Midbrain (tissue), 1 donor: ENCODE measurements at places on chromosomes 3 and 15.
A peak's percentile ranks its signal among the peaks of the same experiment; 100 is the strongest.

DNA sequence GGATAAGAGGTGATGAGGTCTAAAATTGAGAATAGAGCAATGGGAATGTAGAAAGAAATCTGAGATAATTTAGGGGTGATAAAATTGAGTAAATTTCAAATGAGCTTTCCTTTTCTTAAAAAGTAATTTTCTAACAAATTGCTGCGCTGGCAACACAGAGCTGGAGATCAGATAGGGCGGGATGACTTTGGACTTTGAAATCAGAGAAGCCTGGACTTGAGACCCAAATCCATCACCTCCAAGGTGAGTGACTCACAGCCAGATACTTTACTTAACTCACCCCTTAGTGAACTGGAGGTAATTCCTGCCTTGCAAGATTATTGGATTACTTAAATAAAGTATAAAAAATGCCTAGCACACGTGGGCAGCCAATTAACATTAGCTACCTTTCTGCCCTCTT, 80.8 kb downstream of the P2RY1 start:
- DNase-seq = no peak

- DNase-seq = no peak
Measured at GRCh38 chr3:5198986-5199731, 11.7 kb downstream of the EDEM1 start.

GRCh38 chr3:196227121-196227561, 10.8 kb downstream of the SLC51A start:
- DNase-seq = no peak

GRCh38 chr3:105826778-105827634, 41.8 kb downstream of the CBLB start:
- no peak for DNase-seq

- no peak for DNase-seq
Measured at GRCh38 chr15:60703207-60703933, 224.4 kb upstream of the ICE2 start.

- DNase-seq = no peak
Measured at GRCh38 chr3:120212505-120212904, 72.5 kb downstream of the GPR156 start.

DNA sequence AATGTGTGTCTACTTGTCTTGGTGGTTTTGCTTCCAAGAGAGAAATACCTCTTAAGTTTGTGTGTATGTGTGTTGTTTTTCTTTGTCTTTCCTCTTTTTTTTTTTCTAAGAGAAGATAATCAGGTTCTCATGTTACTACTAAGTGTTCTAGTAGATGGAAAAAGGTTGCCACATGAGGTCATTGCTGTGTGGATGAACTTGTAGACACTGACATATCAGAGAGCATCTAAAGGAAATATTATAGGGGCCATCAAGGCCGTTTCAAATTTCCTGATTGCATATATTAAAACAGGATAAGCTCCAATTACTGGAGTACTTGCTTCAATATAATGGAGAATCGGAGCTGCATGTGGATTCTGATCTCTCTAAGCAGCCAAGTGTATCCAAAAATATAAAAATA, 747.5 kb downstream of the NR2F2 start:
- DNase-seq = no peak

GRCh38 chr15:80777826-80778620, 1.1 kb upstream of the CEMIP start:
- no peak for DNase-seq

GRCh38 chr3:140403079-140403478, 274.8 kb upstream of the TRIM42 start:
- peak; percentile 2 for DNase-seq
